Stimulated activated CD8-positive, alpha-beta memory T cell treated with anti-CD3 and anti-CD28 coated beads, Interleukin-7, amount 100 ng/mL, for 1 hour (primary cell): ENCODE measurements at places on chromosomes 12 and 14.
A peak's percentile ranks its signal among the peaks of the same experiment; 100 is the strongest.

- no peak for DNase-seq
Measured at GRCh38 chr12:28550757-28551704, 360.8 kb downstream of the CCDC91 start.

DNA sequence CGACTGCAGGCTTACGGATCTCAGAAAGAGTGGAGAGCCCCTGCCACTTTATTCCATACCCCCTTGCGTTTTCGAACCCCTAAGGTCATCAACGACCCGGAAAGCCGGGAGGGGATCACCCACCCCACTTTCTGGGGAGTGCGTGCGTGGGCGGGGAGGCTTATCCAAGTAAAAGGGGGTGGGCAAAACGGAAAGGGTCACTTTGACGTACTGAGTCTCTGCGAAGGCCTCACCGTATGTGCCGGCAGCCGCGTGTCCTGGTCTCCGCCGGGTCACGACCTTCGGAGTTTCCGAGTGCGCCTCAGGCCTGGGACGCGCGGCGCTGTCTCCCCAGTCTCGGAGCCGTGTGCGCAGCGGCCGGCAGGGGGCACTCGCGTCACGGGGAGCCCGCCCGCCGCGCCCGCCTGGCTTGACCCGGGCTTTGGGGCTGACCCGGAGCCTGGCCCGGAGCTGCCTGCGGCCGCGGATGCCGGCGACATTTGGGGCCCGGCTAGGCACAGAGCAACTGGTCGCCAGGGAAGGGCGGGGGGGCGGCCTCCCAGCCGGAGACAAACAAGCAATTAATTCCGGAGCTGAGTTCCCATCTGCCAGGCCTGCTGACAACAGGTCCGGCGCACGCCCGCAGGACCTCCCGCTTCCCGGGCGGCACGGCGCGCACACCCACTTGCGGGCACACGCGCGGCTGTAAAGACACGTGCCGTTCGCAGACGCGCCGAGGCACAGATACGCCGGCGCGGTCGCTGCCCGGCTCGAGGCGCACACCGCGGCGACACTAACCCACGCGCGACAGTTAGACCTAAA lies 890 bp upstream of the KIF26A start:
- peak; percentile 14 for DNase-seq

GRCh38 chr12:106358396-106359241 lies 1.1 kb downstream of the POLR3B start:
- DNase-seq: no peak

DNA sequence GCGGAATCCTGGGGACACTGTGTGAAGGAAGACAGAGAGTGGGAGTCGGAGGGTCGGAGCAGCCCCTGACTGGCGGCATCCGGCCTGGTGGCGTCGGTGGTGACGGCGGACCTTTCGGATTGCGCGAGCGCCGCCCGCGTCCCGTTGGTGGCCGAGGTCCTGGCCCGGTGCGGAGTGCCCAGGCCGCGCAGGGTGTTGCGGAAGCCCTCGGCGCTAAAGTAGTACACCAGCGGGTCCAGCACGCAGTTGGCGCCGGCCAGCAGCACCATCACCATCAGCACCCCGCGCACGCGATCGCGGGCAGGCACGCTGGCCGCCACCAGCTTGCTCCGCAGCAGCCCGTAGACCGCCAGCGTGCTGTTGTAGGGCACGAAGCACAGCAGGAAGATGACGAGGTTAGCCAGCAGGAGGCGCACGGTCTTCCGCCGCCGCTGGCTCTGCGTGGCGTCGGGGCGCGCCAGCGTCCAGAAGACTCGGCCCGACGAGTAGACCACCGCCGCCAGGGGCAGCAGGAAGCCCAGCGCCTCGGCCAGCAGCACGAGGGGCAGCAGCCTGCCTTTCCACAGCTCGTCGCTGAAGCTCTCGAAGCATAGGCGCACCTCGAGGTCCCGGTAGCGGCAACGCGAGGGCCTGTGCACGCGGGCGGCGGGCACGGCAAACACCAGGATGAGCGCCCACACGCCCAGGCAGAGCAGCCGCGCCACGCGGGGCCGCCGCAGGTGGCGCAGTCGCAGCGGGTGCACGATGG lies 13.1 kb upstream of the CHD4 start:
- no peak for DNase-seq

- no peak for DNase-seq
Measured at GRCh38 chr12:42483521-42483790, 106.1 kb downstream of the PRICKLE1 start.

DNA sequence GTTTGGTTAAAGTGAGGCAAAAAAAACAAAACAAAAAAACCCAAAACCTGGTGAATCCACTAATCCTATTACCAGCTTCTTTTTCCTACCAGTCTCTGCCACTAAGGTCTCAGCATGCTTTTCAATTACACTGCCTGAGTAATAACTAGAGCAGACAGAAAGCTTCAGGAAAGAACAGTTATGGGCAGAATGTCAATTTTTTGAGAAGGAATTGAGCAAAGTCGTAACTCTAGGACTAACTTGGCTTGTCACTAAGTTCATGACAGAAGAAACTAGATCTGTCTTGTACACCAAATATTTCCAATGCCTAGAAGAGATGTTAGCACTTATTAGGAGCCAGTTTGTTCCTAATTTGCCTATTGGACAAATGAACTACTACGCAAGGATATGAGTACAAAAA lies 148.8 kb upstream of the CNOT2 start:
- no peak for DNase-seq

GRCh38 chr14:68141281-68142088 lies 321.9 kb downstream of the RAD51B start:
- no peak for DNase-seq

DNA sequence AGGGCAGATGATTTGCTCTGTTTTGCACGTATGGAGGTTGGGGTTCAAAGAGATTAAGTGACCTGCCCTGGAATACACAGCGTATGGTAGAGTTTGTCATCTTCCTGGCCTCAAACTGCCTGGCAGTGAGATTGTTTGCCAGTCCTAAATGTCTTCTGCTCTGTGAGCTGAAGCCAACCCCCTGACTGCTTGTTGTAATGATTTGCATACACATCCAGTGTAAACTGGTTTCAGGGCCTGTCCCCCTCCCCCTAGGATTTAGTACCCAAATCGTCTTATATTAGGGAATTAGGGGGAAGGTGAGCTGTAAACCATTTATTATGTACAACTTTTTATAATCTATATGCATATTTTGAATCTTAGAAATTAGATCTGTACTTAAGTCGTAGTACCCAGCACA lies 38.4 kb downstream of the AKAP3 start:
- DNase-seq: no peak

DNA sequence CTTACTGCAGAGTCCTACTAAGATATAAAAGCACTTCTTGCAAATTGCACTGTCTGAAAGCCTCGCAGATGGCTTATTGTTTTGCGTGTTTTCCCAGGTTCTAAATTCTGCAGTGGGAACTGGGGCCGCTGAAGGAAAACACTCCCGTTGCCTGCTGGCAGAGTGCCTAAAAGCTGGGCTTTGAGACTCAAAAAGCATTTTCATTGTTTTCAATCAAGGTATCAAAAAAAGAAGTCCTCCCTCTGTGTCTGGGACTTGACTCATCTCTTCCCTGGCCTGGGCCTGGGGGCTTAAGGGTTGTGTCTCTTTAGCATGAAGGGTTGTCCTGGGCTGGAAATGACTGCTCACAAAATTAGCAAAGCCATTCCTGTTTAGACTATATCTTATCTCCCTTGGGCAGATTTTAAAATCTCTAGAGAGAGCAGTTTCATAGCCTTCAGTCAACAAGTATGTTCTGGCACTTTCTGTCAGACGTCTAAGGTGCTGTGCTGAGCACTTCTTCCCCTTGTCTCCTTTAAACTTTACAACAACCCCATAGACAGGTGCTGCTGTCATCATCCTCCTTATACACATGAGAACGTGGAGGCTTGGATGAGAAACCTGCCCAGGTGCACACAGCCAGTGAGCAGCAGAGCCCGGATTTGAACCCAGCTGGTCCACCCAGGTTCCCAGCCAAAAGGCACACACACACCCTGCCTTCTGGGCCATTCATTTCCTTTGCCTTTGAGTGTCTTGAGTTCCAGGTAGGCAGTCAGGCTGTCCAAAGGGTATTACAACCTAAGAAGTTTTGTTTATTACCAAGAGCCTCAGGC lies 31.1 kb downstream of the ELK3 start:
- no peak for DNase-seq

DNA sequence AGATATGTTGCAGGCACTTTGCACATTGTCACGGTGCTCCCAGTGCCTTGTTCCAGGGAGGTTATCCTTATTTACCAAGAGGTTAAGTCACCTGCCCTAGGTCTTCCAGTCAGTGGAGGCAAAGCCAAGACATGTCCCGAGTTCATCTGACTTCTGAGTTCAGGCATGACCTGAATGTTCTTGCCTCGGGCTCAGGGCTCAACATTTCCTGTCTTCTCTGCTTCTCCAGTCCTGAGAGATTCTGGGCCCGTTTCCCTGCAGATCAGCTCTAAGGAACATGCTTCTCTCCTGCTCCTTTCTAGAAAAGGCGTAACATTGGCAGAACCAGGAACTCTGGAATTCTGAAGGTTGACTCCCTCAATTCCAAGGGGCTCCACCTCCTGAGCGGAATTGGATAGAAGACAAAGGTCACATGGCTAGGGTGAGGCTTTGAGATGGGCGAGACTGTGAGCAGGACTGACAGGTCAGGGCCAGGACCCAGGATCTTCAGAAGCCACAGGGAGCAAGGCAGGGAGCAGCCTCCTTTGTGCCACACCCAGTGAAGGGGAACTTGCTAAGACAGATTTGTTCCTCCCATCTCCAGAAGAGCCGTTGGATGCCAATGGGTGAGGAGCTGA lies 19.9 kb downstream of the BDKRB2 start:
- no peak for DNase-seq

- DNase-seq: no peak
Measured at GRCh38 chr14:22268875-22269274, 320.1 kb downstream of the DAD1 start.

DNA sequence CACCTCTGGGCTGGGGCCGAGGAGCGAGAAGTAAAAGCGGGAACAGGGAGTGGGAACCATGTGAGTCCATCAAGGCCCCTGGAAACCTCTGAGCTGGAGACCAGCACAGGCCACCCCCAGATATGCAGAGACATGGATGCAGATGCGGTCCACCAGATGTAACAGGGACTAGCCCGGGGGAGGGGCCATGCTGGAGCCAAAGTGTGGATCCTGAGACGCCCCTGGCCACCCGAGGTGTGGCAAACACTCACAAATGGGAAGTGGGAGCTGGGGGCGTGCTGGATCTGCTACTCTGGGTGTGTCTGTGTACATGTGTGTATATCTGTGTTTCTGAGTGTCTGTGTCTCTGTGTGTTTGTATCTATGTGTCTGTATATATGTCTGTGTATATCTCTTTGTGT lies 12.8 kb downstream of the MYL2 start:
- no peak for DNase-seq

DNA sequence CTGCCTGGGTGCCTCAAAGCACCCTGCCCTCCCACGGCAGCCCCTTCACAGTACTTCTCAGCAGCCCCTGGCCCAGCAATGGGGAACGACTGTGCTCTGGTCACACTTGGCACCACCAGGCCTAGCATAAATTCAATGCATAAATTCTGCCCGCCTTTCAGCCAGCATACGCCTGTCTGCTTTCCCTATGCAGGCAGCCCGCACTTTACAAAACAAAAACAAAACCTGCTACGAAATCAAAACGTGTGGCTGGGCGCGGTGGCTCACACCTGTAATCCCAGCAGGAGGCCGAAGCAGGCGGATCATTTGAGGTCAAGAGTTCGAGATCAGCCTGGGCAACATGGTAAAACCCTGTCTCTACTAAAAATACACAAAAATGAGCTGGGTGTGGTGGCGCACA lies 33.5 kb downstream of the SNRNP35 start:
- no peak for DNase-seq

GRCh38 chr12:12028668-12029402 lies 41.9 kb upstream of the BCL2L14 start:
- no peak for DNase-seq

DNA sequence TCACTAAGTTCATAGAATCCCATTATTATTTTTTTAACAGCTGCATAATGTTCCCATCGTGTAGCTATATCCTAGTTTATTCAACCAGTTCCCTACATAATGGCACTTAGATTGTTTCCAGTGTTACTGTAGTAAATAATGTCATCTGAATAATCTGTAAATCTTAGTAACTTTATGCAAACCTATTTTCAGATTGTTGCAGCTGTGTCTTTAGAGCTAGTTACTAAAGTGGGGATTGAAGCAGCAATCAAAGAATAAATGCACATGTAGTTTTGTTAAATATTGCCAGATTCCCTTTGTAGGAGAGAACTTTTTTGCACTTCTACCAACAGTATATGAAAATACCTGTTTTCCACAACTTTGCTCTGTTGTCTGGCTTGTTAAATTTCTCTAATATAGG lies 13.1 kb downstream of the ARID2 start:
- no peak for DNase-seq
